Pancreas (tissue), 10 donors: ENCODE measurements at places on chromosomes 2 and 18. TPM values are rescaled to one million over a fixed set of nuclear protein-coding genes. Genes with fewer than 3 reads are reported as not detected.

The CRYGC gene
- not detected for polyA plus RNA-seq

DNA sequence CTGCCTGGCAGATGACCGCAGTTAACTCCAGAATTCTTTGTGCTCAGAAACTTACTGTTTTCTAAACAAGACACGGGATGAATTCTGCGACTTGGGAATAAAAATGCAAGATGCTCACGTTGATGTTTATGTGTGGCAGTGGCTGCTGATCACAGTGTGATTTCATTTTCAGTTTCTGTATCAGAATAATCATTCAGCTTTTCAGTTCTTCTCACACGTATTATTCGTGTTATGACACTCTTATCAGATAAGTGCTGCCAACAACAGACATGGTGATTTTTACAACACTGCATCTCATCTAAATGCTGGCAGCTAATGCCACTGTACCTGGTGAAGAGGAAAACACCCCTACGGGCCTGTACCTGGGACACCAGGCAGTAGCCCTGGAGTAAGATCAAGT lies 272.9 kb upstream of the REV1 start:
- no peaks in the 10 kb centered on the region for H3K4me1 ChIP-seq
- no peak overlapping the region for H3K27ac ChIP-seq
- H3K4me3 ChIP-seq = no peak overlapping the region
- H3K27me3 ChIP-seq = no peaks in the 10 kb centered on the region
- DNase-seq = no peak
- no peaks in the 10 kb centered on the region for H3K36me3 ChIP-seq

- H3K36me3 ChIP-seq = no peaks in the 10 kb centered on the region
- no peak for DNase-seq
- H3K27me3 ChIP-seq = no peaks in the 10 kb centered on the region
- no peaks in the 10 kb centered on the region for H3K4me1 ChIP-seq
- no peak overlapping the region for H3K27ac ChIP-seq
Observed at GRCh38 chr2:190762566-190762965, 113.7 kb downstream of the NAB1 start.

The TNFAIP6 gene
- polyA plus RNA-seq = not detected

The TWSG1 gene
- polyA plus RNA-seq = 7.0 TPM

The SULT1C4 gene
- 0.42 TPM for polyA plus RNA-seq

The ARHGAP28 gene
- 0.91 TPM for polyA plus RNA-seq

DNA sequence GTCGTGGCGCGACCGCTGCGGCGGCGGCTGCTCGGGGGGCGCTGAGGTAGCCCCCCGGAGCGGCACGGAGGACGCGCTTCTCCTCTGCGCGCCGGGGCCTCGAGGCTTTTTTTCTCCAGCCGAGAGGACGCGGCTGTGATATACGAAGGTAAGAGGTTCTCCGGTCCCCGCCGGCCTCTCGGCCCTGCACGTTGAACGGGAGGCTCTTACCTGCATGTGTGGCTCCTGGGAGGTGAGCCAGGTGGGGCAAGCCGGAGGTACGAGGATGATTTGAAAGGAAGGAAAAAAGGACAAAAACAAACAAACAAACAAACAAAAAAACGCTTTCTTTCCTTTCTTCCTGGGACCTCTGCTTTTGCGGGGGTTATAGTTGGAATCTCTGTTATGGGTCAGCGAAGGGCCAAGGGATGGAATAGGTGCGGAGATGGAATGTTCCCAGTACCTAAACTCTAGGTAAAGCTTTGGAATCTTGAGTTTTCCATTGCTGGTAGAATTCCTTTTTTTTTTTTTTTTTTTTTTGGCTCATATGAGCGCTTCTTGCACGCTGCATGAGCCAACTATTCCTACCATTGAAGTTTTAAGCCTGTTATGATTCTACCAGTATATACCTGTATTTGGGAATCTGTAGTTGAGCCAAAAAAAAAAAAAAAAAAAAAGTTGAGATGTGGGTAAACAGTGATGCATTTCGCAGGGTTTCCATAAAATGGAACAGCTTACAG lies 674 bp downstream of the PTPN4 start:
- peak; percentile 82 for DNase-seq
- H3K36me3 ChIP-seq = no peaks in the 10 kb centered on the region
- H3K27ac ChIP-seq = peak overlapping the region; percentile 95
- H3K4me3 ChIP-seq = peak overlapping the region; percentile 81
- H3K4me1 ChIP-seq = peaks cover 6% of the 10 kb centered on the region

The CNGA3 gene
- polyA plus RNA-seq = 1.5 TPM

The CREG2 gene
- not detected for polyA plus RNA-seq
